CD4-positive, alpha-beta T cell treated with Interleukin-4 for 1 hour (primary cell): ENCODE measurements at places on chromosomes 3 and 15.

DNA sequence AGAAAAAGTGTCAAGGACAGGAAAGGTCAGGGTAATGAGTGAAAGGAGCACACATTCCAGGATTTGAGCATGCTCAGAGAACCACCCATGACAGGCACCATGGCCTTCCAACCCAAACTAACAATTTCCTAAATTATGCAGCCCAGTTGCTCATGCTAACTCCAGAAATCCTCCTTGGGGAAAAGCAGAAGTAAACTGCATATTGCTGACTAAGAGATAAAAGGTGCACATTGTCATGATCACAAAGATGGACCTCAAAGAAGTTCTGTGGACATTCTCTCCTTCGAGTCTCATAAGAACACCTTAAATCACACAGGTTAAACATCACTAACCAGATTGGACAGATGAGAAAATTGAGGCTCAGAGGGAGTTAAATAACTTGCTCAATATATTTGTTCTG is 97.6 kb upstream of the SLC25A36 start:
- no peak for DNase-seq

- no peak for DNase-seq
These were observed 34.5 kb upstream of the VILL start for GRCh38 chr3:37955918-37956707.

- DNase-seq = no peak
These were observed 160.5 kb downstream of the KLF13 start for GRCh38 chr15:31486906-31487695.

GRCh38 chr3:60756241-60757030 is 494.8 kb downstream of the FHIT start:
- DNase-seq = no peak

GRCh38 chr3:150385296-150386242 is 22.5 kb upstream of the TSC22D2 start:
- peak; percentile 54 for DNase-seq
